WTC11 (cell line): ENCODE measurements at places on chromosomes 4 and X.

DNA sequence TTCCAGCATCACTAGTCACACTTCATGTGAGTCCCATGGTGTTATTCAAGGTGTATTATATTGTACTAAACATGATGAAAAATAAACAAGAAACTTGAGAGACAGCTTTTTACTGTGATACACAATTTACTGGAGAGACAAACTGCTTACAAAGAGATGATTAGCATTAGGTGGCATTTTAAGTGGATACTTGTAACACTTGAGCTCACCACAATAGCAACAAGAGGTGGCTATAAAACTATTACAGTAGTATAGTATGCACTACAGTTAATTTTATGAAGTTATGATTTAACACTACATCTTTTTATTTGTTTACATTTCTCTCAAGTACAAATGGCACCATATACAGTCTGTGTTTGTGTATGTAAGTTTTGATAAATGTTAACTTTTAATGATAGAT lies 246.6 kb downstream of the PARM1 start:
- no peak overlapping the region for H3K27ac ChIP-seq
- H3K36me3 ChIP-seq: peaks cover 8% of the 10 kb centered on the region; the same call in 1 of the 2 replicates
- no peak for DNase-seq
- H3K4me1 ChIP-seq: peaks cover 11% of the 10 kb centered on the region

DNA sequence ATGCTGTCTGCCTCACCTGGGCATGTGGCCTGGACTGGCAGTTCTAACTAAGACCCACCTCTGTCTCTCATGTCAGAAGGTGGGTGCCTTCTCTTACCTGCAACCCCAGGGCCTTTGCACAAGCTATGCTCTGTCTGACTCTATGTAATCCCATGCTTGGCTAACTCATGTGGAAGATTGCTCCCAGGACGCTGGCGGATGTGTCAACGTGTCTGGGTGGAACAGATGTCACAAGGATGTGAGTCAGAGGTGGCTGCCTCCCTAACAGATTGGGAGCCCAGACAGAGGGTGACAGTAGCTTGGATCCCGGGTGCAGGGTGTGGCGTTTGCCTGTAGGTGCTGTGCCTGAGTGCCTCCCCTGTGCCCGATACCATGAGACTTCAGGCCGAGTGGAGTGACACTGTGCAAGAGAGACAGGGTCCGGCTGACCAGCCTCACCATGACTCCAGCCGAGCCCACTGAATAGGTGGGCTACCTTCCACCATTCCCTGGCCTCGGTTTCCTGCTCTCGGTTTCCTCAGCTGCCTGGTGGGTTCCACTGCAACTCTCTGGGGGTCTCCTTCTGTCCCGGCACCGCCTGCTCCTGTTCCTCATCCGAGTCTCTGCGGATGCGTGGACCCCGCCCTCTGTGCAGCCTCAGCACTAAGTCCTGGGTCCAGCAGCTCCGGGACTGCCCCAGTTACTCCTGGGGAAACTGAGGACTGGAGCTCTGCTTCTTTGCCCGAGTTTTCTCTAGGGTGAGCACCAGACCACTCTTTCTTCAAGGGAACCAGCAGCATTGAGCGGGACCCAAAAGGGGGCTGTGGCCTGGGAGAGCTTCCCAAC lies 11.0 kb downstream of the SH3BP2 start:
- no peak overlapping the region for H3K27ac ChIP-seq
- no peaks in the 10 kb centered on the region; the same call in 1 of the 2 replicates for H3K27me3 ChIP-seq
- peaks cover 10% of the 10 kb centered on the region for H3K4me1 ChIP-seq
- H3K36me3 ChIP-seq: no peaks in the 10 kb centered on the region

GRCh38 chr4:53130896-53131561 lies 234.8 kb downstream of the SCFD2 start:
- H3K36me3 ChIP-seq: no peaks in the 10 kb centered on the region
- H3K4me1 ChIP-seq: no peaks in the 10 kb centered on the region
- 0 out of 2 replicates have a peak overlapping the region, but pooled peaks have one; percentile 8 for H3K27ac ChIP-seq
- no peak overlapping the region for H3K4me3 ChIP-seq
- no peaks in the 10 kb centered on the region for H3K27me3 ChIP-seq
- no peak for DNase-seq

- peak overlapping the region; percentile 72 for H3K27ac ChIP-seq
- no peaks in the 10 kb centered on the region for H3K27me3 ChIP-seq
- peaks cover 29% of the 10 kb centered on the region for H3K4me1 ChIP-seq
- no peak overlapping the region for H3K4me3 ChIP-seq
- peaks cover 14% of the 10 kb centered on the region for H3K36me3 ChIP-seq
- DNase-seq: no peak
These were observed 26.3 kb downstream of the TBC1D14 start for GRCh38 chr4:6935965-6936364.

DNA sequence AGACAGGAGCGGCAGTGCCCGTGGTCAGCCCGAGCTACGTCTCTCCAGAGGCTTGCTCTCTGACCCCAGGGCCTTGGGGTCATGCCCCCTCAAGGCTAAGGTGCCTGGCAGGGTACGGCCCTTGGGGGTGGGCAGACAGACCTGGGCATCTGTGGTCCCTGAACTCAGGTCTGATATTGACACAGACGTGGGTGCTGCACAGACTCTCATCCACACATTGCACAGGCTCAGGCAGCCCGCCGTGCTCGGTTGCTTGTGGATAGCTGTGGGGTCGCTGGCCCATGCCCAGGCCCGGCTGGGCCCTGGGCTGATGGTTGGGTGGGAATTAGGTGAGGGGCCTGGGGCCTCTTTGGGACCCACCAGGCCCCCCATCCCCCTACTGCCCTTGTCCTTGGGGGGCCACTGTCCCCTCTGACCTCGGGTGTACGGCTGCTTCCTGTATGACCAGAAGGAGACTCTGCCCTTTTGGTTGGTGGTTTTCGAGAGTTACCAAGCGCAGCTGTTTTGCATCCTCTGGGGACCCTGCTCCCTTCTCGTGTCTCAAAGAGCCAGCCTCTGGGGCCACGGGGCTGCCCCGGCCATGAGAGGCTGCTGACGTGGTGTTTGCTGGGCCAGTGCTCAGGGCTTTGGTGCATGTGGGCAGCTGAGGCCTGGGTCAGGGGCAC lies 10.1 kb downstream of the FGFRL1 start:
- no peaks in the 10 kb centered on the region; the same call in 1 of the 2 replicates for H3K4me1 ChIP-seq
- no peak overlapping the region for H3K4me3 ChIP-seq
- no peak overlapping the region for H3K27ac ChIP-seq
- DNase-seq: no peak

- H3K27me3 ChIP-seq: no peaks in the 10 kb centered on the region
- H3K36me3 ChIP-seq: no peaks in the 10 kb centered on the region
- H3K27ac ChIP-seq: no peak overlapping the region
- DNase-seq: no peak
These were observed 856.7 kb upstream of the PRKX start for GRCh38 chrX:4570151-4570550.

DNA sequence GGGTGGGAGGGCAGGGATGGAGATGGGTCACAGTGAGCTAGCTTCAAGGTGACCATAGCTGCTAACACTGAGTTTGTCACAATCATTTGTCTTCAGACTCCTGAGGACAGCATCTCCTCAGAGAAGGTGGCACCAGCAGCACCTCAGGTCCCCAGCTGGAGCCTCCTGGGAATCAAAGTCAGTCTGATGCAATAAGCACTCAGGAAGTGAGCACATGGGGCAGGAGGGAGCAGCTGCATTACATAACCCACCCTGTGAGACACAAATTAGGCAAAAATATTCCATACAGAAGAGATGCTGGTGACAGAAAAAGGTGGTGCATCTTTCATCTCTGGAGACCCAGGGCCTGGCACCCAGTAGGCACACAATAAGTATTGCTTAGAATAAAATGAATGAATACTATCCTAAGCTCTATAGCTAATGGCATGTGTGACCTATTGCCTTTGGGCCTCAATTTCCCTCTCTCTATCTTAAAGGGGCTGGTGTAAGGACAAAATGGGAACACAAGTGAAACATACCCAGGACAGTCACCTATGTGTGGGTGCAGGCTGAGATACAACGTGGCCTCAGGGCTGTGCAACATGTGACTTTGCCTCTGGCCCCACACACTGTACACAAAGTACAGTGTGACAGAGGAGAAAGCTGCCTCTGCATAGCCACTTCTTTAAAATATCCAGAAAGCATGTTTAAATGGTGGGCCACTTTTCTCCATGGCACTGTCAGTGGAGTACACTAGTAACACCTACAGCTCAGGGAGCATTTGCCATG lies 37.1 kb downstream of the SLC39A8 start:
- peaks cover 7% of the 10 kb centered on the region; the same call in 1 of the 2 replicates for H3K36me3 ChIP-seq
- DNase-seq: no peak
- H3K4me1 ChIP-seq: peaks cover 16% of the 10 kb centered on the region
- no peak overlapping the region for H3K4me3 ChIP-seq
- no peak overlapping the region for H3K27ac ChIP-seq
- H3K27me3 ChIP-seq: no peaks in the 10 kb centered on the region

DNA sequence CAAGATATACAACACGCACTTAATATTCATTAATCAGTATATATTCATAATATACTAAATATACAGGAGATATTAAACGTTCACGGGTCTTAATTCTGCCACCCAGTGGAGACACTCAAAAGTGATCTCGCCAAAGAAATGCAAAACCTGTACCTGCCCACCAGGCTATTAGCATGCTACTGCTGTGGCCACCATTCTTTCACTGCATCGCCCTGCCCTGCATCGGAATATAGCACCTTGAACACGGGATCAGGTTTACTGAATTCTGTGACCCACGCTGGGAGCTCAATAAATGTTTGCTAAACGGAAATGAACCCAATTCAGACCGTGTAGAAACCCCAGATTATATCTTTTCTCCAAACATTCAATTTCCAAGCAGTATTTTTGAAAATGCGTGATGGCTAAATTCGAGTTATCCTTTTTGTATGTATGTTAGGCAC lies 840 bp upstream of the CLCN3 start:
- peak overlapping the region; percentile 100 for H3K27ac ChIP-seq
- H3K27me3 ChIP-seq: no peaks in the 10 kb centered on the region
- H3K4me1 ChIP-seq: peaks cover 21% of the 10 kb centered on the region
- no peaks in the 10 kb centered on the region for H3K36me3 ChIP-seq

DNA sequence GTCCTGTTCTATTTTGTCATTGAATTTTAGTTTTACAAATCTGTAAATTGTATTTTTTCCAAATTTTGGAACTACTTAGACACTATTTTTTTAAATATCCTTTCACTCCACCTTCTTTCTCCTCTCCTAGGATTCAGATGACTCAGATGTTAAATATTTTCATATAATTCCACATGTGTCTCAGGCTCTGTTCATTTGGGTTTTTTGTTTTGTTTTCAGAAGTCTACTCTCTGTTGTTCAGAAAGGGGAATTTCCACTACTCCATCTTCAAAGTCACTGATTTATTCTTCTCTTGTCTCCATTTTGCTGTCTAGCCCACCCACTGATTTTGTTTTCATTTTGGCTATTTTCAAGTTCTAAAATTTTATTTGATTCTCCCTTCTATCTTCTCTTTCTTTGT lies 264.0 kb upstream of the SLIT2 start:
- no peak overlapping the region for H3K27ac ChIP-seq
- no peak overlapping the region for H3K4me3 ChIP-seq
- no peaks in the 10 kb centered on the region for H3K27me3 ChIP-seq

DNA sequence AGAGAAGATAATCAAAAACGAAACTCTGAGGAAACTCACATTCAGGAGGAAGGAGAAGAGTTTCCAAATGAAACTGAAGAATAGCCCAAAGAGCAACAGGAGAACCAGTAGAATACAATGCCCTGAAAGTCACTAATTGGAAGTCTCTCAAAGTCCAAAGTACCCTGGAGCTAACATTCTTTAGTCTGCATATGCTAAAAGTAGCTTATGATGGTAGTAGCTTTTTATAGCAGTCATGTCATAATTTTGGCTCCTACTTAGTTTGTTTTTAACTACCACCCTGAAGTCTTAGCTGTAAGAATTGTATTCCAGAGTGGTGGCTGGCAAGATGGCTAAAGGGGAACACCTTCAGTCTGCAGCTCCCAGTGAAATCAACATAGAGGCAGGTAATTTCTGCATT lies 100.3 kb upstream of the FGF16 start:
- no peak overlapping the region for H3K27ac ChIP-seq
- no peak overlapping the region for H3K4me3 ChIP-seq
- DNase-seq: no peak
- no peaks in the 10 kb centered on the region for H3K4me1 ChIP-seq

DNA sequence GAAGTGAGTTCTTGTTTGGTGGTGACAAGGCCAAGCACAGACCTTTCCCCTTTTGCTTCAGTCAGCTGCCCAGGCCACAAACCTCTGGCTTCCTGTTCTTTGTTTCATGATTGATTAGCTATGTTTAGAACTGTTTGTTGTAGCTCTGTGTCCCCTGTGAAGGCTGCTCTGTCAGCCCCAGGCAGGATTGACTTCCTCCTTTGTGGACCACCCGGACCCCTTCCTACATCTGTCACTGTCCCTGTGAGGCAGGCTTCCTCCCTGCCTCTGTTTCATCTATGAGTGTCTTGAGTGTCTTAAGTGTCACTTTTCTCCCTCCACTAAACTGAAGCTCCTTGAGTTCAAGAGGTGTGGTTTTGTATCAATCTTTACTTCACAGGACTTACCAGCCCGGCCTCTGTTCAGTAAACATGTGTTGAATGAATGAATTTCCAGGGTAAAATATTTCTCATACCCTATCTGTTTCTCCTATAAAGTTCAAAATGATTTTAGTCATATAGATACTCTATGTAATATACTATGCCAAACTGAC lies 83.5 kb downstream of the ZNF674 start:
- H3K36me3 ChIP-seq: peaks cover 18% of the 10 kb centered on the region
- no peak overlapping the region for H3K4me3 ChIP-seq
- H3K27ac ChIP-seq: peak overlapping the region; percentile 8; the same call in 1 of the 2 replicates

DNA sequence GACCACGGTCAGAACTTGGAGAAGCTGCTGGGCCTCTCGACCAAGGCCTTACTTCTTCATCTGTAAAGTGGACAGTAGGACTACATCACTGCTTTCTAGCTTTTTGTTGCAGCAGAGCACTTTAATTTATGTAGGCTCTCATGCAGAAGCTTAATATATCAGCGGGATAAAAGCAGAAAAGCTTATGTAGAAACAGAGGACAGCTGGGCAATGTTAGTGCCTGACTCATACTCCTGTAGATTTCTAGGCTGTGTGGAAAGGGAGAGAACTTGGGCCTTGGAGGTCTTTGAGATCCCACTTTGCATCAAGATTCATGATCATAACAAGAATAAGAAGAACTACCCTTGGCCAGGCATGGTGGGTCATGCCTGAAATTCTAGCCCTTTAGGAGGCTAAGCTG lies 91.2 kb downstream of the ARHGAP10 start:
- H3K36me3 ChIP-seq: no peaks in the 10 kb centered on the region
- H3K4me3 ChIP-seq: no peak overlapping the region
- H3K27ac ChIP-seq: no peak overlapping the region

DNA sequence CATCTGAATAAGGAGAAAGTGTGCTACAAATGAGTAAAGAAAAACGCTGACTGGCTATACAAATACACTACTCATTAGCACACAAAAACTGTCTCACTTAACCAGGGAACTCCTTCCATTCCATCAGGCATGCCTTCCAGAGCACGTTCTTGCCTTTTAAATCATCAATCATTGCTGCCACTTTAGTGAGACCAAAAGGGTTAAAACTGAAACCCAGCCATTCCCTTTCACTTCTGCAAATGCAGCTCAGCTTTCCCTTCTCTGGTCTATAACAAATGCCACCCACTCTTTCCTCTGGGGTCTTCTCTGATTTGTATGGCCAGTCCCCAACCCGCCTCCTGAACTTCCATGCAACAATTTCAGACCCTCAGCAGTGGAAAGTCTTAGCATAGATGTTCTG lies 231.5 kb downstream of the TRIML1 start:
- H3K36me3 ChIP-seq: peaks cover 3% of the 10 kb centered on the region
- no peak for DNase-seq
- H3K4me3 ChIP-seq: no peak overlapping the region
- H3K27me3 ChIP-seq: no peaks in the 10 kb centered on the region
- peaks cover 4% of the 10 kb centered on the region; the same call in 1 of the 2 replicates for H3K4me1 ChIP-seq
- H3K27ac ChIP-seq: no peak overlapping the region
